Stimulated activated CD4-positive, alpha-beta T cell treated with anti-CD3 and anti-CD28 coated beads, Interleukin-12 subunit alpha, Interleukin-12 subunit beta, amount 100 ng/mL, for 4 hours (primary cell): ENCODE measurements at places on chromosomes 12 and 14.
A peak's percentile ranks its signal among the peaks of the same experiment; 100 is the strongest.

GRCh38 chr12:14701809-14702568 is 5.6 kb upstream of the GUCY2C start:
- no peak for DNase-seq

GRCh38 chr12:72888693-72889092 is 616.5 kb downstream of the TRHDE start:
- no peak for DNase-seq

GRCh38 chr12:93784339-93785086 is 107.3 kb downstream of the CRADD start:
- no peak for DNase-seq

- no peak for DNase-seq
These were observed 56.1 kb downstream of the CAPZA3 start for GRCh38 chr12:18794000-18794399.

DNA sequence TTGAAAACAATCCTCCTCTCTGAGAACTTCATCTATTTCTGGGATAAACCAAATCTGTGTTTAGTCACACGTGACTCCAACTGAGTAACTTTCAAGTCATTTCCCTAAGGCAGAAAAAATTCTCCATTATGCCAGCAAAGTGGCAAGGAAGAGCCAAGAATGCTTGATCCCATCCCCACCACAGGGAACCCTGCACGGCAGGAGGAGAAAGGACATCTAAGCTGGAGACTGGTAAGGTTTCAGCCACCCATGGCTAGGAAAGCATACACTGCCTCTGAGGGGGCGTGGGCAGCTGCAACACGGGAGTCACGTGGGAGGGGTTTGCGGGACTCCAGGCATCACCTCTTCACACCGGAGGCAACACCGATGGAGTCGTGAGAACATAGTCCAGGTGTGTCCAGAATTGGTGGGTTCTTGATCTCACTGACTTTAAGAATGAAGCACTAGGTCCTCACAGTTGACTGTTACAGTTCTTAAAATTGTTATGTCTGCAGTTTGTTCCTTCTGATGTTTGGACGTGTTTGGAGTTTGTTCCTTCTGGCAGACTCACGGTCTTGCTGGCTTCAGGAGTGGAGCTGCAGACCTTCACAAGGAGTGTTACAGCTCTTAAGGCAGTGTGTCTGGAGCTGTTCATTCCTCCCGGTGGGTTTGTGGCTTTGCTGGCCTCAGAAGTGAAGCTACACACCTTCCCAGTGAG is 2.7 kb upstream of the SIVA1 start:
- no peak for DNase-seq

DNA sequence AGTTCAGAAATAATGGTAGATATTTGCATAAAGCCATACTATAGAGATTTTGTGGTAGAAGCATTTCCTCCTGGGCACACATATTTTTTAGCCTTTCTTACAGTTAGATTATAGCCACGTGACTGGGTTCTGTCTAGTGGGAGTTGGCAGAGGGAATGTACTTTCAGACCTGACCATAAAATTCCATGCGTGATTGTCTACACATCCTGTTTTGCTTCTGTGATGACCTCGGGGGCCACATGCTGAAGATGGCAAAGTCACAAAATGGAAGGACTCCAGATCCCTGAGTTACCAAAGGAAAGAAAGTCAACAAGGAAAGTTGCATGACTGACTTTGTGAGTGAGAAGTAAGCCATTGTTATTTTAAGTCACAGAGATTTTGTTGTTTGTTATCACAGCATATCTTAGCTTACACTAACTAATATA is 14.6 kb upstream of the MIA2 start:
- no peak for DNase-seq

- no peak for DNase-seq
These were observed 55.9 kb upstream of the LRRK2 start for GRCh38 chr12:40168868-40169267.

DNA sequence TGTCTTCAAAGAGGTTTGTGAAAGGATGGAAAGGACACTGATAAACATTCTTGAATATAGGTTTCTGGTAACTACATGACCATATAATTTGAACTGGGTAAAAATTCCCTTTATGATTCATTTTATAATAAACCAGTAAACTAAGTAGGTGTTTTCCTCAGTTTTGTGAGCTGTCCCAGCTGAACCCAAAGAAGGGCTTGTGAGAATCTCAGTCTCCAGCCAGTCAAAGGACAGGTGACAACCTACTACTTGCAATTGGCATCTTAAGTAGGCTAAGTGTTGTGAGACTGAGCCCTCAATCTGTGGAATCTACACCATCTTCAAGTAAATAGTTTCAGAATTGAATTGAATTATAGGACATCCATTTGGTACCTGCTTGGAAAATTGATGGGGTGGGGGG is 75.2 kb downstream of the MYF5 start:
- DNase-seq, result no peak

DNA sequence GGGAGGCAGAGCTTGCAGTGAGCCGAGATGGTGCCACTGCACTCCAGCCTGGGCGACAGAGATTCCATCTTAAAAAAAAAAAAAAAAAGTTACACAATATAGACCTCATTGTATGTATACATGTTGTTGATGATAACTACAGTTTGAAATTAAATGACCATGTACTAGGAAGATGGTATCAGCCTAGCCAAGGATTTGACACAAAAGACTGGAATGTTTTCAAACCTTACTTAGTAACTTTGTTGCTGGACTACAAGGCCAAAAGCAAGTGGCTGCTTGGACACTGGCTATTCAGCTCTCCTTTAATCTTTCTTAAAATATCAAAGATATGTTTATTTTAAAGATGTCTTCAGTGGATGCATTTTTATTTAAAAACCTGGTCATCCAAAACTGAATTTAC is 18.9 kb upstream of the NUDT4 start:
- DNase-seq, result no peak

DNA sequence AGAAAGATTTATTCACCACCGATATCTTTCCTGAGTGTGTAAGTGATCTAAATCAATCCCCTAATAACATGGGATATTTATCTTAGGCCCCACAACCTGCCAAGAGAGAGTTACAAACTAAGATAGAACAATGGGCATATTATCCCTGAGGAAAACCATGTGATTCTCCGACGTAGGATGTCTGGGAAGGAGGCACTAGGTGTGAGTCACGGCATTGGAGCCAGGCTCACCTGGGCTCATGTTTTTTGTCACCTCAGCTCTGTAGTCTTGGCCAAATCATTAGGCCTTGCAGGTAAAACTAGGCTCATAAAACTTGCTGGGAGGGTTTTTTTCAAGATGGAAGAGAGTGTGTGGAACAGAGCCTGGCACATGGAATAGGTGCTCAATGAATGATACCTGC is 129.7 kb upstream of the PLEKHG7 start:
- no peak for DNase-seq

DNA sequence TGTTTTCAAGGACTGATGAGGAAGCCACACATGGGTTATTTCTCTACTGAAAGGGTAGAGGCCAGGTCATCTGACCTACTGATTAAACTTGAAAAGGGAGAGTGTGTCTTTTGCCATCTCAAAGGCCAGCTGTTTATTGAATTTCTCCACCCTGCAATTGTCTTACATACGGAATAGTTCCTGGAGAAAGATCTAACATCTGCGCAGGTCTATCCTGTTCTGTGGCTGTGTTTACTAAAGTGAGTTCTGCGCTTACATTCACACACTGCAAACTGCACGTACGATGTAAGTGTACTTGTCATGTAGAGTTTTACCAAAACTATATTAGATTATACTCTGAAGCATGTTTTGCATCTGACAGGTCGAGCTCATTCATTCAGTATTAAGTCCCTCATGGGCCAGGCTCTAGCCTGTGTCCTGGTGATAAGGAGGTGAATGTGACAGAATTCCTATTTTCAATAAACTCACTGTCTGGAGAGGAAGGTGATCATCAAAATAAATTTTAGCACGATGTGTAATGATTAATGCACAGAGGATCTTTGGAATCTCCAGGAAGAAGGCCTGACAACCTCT is 96.6 kb downstream of the PRKCH start:
- DNase-seq, result no peak

DNA sequence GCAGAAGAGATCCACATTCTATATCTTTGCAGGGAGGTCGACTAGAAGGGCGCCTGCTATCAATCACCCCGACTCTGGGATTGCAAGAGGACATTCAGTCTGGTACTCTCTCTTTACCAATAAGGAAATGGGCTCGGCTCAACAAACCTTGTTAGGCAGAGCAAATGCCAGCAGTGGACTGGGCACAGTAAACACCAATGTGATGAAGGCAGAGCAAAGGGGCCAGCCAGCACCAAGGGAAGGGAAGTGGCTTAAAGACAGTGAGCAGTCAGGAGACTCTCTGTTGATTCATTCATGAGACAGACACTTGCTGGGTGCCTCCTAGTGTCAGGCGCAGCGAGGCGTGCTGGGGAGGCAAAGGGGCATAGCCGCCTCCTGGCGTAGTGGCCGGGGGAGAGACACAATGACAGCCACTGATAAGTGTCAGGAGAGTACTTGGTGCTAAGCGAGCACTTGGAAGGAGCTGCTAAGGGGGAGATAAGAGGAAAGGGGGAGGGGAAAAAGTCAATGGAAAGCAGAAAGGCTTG is 34.1 kb downstream of the TMCC3 start:
- DNase-seq, result no peak

GRCh38 chr12:49942921-49943624 is 7.5 kb upstream of the AQP2 start:
- no peak for DNase-seq

DNA sequence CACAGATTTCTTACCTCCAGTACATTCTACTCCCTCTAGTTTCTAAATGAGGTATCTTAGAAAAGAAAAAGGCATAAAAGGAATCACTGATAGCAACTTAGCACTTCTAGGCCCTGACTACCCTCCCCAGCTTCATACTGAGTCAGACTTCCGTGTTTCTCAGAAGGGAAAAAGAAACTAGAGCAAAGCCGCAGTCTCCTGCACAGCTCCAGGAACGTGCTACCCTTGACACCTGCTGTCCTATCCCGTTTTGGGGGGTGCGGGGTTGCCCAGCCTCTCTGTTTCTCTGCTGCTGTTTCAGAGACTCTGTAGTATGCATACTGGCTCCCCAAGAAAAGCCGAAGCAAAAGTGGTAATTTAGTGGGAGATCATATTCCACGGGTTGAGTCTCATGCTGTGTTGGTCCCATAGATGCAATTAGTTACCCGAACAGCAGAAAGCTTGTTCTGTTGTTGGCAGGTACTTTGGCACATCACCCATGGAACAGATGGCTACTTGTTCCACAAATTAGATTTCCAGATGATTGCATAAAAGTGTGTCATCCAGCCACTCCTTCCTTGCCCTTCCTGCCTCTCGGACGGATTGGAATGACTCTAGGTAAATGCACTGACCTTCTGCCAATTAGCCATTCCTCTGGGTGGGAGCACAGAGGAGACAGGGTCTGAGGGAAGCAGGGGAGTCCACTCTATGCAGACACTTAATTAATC is 438.1 kb downstream of the FUT8 start:
- DNase-seq, result peak; percentile 42

DNA sequence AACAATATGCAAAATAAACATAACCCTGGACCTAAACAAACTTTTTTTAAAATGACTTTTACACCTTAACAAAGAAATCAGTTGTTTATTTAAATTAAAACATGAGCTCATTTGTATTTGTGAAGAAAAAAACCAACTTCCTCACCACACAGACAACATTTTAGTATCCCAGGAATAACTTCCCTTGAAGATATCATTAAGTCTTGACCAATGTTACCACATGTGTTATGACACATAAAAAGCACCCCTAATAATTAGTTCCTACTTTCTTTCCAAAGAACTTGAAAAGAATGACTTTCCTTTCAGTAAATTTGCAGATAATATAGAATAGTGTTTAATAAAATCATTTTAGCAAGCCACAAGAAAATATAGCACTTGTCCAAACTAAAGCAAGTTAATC is 42.4 kb downstream of the DUSP16 start:
- no peak for DNase-seq

DNA sequence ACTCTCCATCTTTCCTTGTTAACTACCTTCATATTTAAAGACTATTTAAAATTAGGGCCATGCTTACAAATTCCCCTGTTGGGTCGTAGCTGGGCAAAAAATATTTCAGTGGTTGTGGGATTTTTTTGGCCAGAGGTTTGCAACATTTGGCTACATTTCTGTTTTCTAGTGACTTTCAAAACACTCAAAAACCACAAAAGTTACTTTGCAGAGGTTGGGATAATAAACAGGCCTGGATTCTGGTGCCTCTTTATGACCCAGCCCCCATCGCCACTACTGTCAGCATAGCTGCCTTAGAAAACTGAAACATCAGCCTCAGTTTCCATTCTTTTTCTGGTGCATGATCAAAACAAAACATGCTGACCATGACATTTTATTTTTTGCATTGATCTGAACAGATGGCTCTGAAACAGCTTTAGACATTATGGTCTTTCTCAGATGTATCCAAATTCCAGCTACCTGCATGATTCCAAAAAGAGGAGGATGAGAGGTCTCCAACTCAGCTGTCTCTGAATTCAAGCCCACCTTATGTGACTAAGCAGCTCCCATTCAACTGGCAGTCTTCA is 5.2 kb downstream of the DPF3 start:
- no peak for DNase-seq

- no peak for DNase-seq
These were observed 191.0 kb upstream of the ATP2B1 start for GRCh38 chr12:89899651-89900050.

DNA sequence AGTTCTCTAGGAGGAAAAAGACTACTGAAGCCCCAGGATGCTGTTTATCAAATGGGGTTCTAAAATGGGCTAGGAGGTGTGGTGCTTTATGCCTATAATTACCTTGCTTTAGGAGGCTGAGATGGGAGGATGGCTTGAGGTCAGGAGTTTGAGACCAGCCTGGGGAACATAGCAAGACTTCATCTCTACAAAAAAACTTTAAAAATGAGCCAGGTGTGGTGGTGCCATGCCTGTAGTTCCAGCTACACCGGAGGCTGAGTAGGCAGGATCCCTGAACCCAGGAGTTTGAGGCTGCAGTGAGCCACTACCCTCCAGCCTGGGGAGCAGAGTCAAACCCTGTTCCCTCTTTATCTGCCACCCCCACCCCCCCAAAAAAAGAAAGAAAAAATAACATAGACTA is 23.3 kb upstream of the SLC2A3 start:
- DNase-seq, result no peak

- DNase-seq, result no peak
These were observed 22.7 kb upstream of the TMPO start for GRCh38 chr12:98492580-98493140.

GRCh38 chr14:54979039-54979438 is 47.9 kb downstream of the WDHD1 start:
- DNase-seq, result no peak

GRCh38 chr12:130703733-130704375 is 12.2 kb downstream of the RIMBP2 start:
- DNase-seq, result no peak

DNA sequence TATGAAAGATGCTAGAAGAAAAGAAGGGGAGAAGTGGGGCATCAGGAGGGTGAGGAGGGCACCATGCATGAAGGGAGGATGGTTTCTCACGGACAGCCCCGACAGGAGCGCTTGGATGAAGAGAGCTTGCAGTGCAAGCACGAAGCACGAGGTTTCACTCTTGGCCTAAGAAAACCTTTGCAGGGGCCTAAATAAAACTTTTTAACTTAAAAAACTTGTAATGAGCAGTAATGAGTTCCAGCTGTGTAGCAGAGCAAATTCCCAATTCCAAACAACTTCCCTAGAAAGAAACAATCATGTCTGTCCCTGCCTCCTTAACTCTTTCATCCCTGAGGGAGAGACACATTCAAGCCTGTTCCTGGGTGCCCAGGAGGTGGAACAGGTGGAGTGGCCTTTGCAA is 119.5 kb downstream of the PAH start:
- no peak for DNase-seq
